ENCODE measurements at places on chromosomes 16 and 17.

- DNase-seq = peak; percentile 40
Measured at GRCh38 chr17:83081684-83082201, 2.3 kb downstream of the METRNL start.

DNA sequence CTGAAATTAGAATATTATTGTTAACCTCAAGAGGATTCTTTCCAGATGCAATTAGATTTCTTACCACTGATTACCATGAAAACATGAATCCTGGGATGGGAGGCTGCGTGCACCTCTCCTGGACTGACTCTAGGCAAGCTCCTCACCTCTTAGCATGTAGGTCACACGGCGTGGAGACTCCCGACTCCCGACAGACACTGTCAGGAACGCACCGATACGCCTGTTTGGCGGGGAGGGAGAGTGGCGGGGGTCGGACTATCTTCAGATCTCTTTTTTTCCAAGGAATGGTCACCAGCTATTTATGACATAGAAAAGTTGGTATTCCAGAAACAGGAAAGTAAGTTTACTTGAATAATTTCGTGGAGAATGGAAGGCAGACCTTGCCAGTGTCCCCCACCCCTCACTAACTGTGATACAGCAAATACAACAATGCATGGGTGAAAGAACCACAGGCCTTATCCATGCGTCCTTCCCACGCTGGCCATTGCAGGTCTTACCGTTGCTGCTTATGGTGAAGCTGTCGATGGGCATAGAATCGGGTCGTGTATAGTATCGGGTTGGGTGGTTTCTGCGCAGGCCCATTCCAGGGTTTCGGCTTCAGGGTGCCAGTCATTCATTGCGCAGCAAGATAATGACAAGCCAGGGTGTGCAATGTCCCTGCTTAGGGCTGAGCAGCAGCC lies 62.6 kb upstream of the ENDOV start:
- DNase-seq = no peak

GRCh38 chr17:20114466-20114865 lies 105.3 kb downstream of the SPECC1 start:
- DNase-seq = no peak

DNA sequence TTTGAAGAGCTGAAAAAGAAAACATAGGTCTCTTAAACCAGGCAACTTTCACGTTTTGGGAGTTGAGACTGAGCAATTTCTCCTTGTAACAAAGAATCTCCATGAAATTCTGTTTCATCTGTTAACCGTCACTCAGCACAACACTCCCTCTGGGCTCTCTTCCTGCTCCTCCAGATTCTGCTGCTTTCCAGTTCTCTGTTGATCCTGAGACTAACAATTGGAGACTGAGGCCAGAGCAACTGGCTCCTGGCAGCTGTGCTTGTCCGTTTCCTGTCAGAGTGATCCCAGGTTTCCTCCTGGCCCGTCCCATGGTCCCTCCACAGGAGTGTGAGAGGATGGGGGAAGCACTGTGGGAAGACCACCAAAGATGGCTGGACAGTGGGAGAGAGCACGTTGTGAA lies 32.5 kb downstream of the IST1 start:
- no peak for DNase-seq

DNA sequence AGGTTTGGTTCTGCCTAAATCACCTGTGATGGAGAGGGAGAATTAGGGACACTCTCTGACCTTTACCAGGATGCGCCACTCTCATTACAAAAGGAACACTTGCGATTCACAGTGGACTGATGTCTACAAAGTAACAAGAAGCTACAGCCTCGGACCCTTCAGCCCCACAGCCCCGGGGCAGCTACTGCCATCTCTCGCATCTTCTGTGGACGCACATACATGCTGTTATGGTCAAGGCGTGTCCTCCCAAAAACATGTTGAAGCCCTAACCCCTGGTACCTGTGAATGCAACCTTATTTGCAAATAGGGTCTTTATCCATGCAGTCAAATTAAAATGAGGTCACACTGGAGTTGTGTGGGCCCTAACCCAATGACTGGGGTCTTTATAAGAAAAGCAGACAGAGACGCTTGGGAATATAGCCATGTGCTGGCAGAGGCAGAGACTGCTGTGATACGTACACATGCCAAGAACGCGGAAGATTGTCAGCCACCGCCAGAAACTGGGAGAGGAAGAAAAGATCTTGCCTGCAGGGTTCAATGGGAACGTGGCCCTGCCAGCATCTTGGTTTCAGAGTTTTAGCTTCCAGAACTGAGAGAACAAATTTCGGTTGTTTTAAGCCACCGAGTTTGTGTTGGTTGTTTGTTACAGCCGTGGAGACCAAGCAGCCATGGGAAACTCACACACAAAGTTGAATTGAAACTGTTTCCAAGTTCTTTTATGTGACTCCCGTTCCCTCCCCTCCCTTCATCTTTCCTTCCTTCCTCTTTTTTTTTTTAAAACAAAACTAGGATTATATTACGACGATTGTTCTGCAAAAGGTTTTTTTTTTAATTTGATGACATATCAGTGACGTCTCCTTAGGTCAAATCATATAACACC lies 23.1 kb downstream of the ATP2C2 start:
- DNase-seq = no peak

DNA sequence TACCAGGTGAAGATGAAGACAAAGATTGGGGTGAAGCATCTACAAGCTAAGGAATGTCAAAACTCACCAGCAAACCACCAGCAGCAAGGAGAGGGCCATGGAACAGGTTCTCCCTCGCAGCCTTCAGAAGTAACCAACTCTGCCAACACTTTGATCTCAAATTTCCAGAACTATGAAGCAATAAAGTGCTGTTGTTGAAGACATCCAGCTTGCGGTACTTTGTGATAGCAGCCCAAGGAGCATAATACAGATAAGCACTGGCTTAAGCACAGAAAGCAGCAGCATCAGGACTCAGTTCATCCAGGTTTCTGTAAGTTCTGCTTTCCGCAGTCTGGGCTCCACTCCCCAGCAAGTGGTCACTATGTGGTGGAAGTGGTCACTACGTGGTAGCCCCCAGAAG lies 16.0 kb upstream of the CDRT4 start:
- no peak for DNase-seq

- DNase-seq = no peak
Measured at GRCh38 chr17:70976447-70976846, 807.1 kb downstream of the KCNJ2 start.

DNA sequence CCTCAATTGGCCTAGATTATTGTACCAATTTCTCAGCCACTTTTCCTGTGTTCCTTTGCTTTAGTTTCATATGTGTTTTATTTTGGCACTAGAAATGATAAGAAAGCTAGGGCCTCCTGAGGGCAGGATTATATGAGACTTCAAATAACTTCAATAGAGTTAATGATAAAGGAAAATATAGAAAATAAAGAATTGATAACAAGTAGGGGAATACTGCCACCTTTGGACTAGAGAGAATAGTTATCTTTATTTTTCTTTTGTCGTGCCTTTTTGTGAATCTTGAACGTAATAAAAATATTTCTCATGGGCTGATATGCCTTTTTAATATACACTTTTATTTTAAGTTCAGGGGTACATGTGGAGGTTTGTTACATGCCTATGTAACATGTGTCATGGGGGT lies 29.3 kb upstream of the RBL2 start:
- DNase-seq = no peak

DNA sequence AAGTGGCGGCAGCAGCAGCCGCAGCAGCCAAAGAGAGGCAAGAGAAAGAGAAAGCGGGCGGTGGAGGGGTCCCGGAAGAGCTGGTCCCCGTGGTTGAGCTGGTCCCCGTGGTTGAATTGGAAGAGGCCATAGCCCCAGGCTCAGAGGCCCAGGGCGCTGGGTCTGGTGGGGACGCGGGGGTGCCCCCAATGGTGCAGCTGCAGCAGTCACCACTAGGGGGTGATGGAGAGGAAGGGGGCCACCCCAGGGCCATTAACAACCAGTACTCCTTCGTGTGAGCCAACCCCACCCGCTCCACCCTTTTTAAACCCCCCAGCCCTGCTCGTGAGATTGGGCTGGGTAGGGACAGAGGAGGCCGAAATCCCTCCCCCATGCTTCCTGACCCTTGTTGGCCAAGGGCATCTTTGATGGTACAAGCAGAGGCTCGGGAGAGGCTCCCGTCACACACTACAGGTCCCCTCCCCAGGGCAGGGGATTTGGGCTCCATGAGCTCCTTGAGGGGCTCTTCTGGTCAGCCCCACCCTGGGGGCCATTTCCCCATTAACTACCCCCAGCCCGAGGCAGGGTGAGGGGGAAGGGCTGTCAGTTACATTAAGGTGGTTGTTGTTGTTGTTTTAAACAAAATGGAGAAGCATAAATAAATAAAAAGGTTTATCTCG lies 4.6 kb upstream of the ATP2A1 start:
- peak; percentile 37 for DNase-seq

GRCh38 chr16:667780-668518 lies at the start of gene RHOT2:
Gene RHOT2 (plus strand): TSS chr16:668132. CDS start chr16:668200, 68 bp downstream.
- DNase-seq = peak; percentile 91

Data from stimulated activated CD8-positive, alpha-beta memory T cell treated with anti-CD3 and anti-CD28 coated beads, Interleukin-12 subunit alpha, Interleukin-12 subunit beta, amount 100 ng/mL, for 4 hours (primary cell).